ENCODE measurements at places on chromosomes 1 and 21. TPM values are rescaled to one million over a fixed set of nuclear protein-coding genes. Genes with fewer than 3 reads are reported as not detected.

C8B gene
- not detected for total RNA-seq

IRF2BP2 gene
- 114 TPM for total RNA-seq

TTLL7 gene
- 0.72 TPM for total RNA-seq

DTL gene
- 48.0 TPM for total RNA-seq

CLDN8 gene
- not detected for total RNA-seq

SELP gene
- total RNA-seq, result not detected

ATAD3C gene
- 1.1 TPM for total RNA-seq

SH2D5 gene
- total RNA-seq, result 0.56 TPM

FOXD3 gene
- not detected for total RNA-seq

ELAPOR1 gene
- total RNA-seq, result not detected

TRAF5 gene
- total RNA-seq, result 27.6 TPM

SLC5A9 gene
- not detected for total RNA-seq

MORC3 gene
- total RNA-seq, result 16.2 TPM

GRCh38 chr1:74010206-74010605 lies 187.8 kb downstream of the LRRIQ3 start:
- no peak for DNase-seq

DNA sequence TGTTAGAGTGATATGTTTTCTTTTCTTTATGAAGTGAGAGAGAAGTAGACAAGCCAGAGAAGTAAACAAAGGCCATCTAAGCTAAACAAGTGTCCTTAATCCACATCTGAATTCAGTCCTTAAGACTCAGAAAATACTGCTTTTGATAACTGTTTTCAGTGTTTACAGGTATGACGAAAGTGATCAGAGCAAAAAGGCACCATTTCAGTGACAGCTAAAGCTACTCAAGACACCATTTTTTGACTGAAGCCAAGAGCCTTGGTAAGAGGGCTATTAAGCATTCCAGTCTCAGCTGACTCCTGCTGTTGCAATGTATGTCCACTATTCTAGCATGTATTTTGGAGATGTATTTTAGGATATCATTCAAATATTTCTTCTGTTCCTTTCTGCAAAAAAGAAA lies 4.1 kb downstream of the KMO start:
- no peak for DNase-seq

- DNase-seq, result no peak
Measured at GRCh38 chr1:41864471-41865040, 54.2 kb downstream of the HIVEP3 start.

- no peak for DNase-seq
Measured at GRCh38 chr1:65581119-65581518, 160.7 kb downstream of the LEPR start.

DNA sequence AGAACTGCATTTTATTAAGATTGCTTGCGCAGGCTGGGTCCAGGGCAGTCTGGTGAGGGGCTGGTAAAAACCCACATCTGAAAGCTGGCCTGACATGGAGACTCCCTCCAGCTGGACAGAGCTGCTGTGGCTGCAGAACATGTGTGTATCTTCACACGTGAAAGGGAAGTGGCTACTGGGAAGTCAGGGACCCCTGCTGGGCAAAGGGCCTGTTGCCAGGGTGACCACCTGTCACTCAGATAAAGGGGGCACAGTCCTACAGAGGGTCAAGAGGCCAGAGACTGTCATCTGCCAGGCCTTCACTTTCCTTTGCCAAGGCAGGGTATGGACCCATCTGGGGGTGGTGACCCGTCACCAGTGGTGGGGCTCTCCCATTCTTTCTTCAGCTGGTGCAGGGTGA lies 17.5 kb downstream of the NKAIN1 start:
- no peak for DNase-seq

- DNase-seq, result no peak
Measured at GRCh38 chr1:234976861-234977680, 151.6 kb downstream of the TOMM20 start.

DNA sequence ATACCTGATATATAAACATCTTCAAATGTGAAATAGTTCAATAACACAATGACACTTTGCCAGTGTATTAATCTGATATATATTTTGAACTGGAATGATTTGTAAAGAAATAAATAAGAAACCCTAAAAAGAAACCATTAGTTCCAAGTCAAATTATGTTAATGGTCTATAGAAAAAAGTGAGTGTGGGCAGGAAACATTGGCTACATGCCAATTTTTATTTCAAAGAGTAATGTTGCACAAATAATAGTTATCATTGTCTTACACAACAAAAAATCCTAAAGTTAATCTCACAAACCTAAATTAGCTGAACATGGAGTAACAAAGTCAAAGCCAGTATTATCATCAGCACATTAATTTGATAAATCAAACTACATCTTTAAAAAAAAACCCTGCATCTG lies 37.9 kb upstream of the BATF3 start:
- DNase-seq, result no peak

DNA sequence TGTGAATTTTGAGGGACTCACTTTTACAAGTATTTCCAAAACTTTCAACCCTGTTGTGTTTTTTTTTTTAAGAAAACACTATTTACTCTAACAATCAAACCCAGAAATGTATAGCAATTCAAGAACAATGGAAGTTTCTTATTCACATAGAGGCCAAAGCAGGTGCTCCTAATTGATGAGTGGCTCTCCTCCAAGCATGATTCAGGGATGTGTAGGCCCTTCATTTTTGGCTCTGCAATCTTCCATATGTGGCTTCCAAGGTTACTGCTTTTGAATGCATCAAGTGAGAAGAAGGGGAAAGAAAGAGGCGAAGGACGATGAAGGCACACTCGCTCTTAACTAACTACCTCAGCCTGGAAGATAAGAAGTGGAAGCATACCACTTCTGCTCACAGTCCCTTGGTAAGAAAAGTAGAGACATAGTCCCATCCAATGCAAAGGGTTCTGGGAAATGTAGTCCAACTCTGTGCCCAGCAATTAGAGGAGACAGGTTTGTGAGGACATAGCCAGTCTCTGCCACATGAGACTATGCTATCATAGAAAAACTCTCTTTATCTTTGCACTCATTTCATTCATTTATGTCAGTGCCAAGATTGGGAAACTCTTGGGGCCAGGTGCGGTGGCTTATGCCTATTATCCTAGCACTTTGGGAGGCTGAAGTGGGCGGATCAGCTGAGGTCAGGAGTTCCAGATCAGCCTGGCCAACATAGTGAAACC lies 46.0 kb downstream of the OPTC start:
- DNase-seq, result no peak

DNA sequence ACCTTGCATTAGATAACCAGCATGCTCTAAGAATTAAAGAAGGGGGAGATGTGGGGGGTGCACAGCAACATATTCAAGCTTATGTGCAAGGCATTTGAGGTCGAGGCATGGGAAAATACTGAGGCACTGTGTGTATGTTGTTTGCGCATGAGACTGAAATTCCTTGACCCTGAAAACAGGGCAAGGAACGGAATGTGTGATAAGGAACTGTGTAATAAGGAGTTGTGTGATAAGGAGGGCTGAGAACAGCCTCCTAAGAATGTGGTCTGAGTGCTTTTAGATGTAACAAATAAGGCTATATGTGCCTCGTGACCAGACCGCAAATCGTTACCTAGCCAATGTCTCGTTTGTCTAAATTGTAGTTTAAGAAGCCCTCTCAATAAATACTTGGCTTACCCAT lies 26.5 kb upstream of the ITLN1 start:
- no peak for DNase-seq

- DNase-seq, result no peak
Measured at GRCh38 chr1:172895050-172895460, 155.7 kb downstream of the TNFSF18 start.

DNA sequence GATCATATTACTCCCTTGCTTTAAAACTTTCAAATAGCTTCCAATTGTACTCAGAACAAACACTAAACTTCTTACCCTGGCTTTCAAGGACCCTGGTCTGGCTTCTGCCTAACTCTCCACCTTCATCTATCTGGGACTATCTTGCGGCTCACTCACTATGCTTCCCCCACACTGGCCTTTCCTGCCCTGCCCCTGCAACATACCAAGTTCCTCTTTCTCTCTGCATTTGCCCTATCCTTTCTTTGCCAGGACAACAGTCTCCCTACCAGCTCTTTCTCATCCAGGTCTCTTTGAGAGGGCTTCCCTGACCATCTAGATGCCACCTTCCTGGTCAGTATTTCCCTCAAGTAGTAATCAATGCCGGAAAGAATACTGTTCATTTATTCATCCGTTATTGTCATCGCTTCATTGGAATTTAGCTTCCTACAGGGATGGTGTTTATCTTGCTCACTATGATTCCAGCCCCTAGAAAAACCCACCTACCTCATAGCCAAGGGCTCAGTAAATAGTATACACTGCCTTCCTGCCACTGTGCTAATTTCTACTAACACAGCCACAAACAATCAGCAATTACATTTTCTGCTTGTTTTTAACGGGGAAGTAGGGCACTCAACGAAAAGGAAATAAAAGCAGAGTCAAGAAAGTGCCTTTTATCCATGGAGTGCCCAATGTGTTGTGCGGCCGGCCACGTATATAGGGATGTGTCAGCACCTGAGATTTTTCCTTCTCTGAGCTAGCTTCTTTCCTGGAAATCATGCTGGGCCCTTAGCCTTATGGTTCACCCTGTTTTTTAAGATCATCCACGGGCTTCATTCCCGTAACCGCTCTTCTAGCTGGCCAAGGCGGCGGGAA lies 521 bp upstream of the CDC7 start:
- no peak for DNase-seq

DNA sequence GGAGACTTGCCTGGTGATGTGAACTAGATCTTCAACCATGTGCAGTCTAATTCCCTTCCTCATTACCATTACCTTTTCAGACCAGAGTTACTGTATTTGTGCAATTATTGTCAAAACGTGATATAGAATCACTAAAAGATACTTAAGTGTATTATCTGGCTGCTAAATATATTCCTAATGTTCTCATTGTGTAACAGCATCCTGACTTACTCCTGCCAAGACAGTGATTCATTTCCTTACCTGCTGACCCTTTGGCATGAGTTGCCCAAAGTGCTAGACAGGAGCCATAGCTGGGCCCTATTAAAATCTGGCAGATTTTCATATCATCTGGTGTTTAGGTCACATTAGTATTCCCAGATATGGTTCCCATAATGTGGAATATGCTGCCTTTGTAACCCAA lies 598.3 kb upstream of the CAMK1G start:
- DNase-seq, result no peak

- peak; percentile 82 for DNase-seq
Measured at GRCh38 chr1:45545019-45545493, 5.6 kb upstream of the AKR1A1 start.

GRCh38 chr1:111837393-111837792 lies 81.7 kb downstream of the DDX20 start:
- DNase-seq, result no peak

DNA sequence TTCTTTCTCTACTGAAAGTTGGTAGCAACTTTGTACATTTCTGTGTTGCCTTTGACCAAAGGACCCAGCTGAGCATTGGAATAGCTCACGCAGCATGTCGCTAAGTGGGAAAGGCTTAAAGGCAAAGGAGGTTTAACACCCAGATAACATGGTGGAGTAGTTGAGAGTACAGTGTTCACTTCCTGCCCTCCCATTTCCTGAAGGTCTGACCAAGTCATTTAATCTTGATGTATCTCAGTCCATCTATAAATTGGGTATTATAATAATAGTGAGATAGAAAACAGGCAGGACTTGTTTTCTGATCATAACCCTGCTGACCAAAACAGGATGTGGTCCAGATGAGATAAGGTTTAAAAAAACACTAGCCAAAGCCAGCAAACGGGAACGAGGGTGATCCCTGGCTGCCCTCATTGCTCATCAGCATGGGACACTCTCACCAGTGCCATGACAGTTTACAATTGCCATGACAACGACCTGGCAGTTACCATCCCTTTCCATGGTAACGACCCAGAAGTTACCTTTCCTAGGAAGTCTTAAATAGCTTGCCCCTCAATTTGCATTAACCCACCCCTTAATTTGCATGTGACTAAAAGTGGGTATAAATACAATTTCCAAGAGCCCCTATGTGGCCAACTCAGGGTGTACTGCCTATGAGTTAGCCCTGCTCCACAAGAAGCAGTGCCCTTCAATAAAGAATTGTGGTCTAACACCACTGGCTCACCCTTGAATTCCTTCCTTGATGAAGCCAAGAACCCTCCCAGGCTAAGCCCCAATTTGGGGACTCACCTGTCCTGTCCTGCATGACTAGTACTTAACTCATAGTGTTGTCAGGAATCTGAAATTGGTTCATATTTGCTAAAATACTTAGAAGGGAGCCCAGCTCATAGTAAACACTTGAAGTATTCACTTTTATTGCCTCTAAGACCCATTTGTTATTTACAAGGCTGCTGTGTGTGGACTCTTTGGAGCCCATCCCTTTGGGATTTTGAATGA lies 28.4 kb upstream of the FHAD1 start:
- peak; percentile 7 for DNase-seq

GRCh38 chr1:45299981-45300668 lies 26.6 kb upstream of the HPDL start:
- DNase-seq, result no peak

- no peak for DNase-seq
Measured at GRCh38 chr1:12565966-12566352, 52.1 kb downstream of the DHRS3 start.

- no peak for DNase-seq
Measured at GRCh38 chr1:86856196-86856595, 57.7 kb downstream of the SELENOF start.

Measured in GM12878 (cell line).